Myocyte (in vitro differentiated cells): ENCODE measurements at places on chromosomes 11 and 22.

- DNase-seq: no peak
Measured at GRCh38 chr11:10606536-10607208, 38.2 kb upstream of the LYVE1 start.

- DNase-seq: no peak
Measured at GRCh38 chr22:33329398-33329797, 271.2 kb upstream of the SYN3 start.

DNA sequence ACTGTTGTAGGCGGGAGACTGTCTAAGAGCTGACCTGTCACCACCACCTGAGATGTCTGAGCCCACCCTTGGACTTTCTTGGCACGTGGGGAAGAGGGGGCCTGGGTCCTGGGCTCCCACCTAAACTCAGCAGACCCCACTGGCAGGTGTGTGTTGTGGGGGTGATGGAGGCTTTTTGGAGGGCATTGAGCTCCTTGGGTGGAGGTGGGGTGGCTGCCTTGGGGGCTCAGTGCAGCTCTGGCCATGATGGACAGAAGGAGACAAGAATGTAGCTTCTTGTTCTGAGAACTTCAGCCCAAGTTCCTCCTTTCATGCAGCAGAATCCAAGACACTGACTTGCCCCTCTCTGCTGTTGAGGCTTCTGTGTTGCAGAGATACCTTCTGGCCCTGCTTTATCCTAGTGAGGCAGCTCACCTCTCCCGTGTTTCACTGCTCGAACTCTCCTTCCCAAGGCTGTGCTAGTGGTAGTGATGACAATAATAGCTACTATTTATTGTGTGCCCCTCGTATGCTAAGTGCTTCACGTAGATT lies 116.6 kb upstream of the OR4B1 start:
- DNase-seq: no peak

- DNase-seq: no peak
Measured at GRCh38 chr11:69662021-69662698, 13.0 kb downstream of the LTO1 start.

- no peak for DNase-seq
Measured at GRCh38 chr22:50624347-50625130, 3.4 kb downstream of the ARSA start.

- DNase-seq: no peak
Measured at GRCh38 chr11:6402561-6402981, 12.3 kb downstream of the SMPD1 start.

GRCh38 chr11:18726040-18726439 lies at the start of gene IGSF22:
Gene IGSF22 (minus strand): TSS chr11:18726188. CDS start chr11:18724236, 1,952 bp downstream.
- DNase-seq: peak; percentile 75

DNA sequence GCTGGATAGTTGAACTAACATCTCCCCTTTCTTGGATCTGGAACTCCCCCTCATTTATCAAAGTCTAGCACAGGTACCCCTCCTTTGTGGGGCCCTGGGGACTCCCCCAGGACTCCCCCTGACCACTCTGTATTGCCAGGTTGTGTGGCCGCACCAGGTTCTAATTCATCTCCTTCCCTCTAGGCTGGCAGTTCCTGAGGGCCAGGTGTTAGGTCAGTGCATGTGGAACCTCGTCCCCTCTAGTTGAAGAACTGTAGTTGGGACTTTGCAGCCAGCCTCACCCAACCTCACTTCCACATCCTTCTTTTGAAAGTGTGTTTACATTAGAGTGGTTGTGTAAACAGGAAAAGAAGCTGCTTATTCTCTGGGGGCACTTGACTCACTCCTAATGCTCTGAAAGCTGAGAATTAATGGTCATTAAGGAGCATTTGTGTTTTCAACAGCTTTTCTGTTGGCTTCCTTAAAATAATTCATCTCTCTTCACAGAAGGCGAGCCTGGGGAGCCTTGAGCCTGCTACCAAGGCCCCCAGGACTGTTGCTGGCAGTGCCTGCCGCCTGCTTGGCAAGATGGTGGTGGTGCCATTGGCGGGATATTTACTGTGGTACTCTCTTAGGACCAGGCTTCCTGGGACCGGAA lies 11.8 kb downstream of the UPB1 start:
- DNase-seq: no peak

- DNase-seq: no peak
Measured at GRCh38 chr11:126277322-126277721, 5.6 kb upstream of the TIRAP start.

- DNase-seq: no peak
Measured at GRCh38 chr11:26037716-26038115, 294.2 kb upstream of the ANO3 start.

DNA sequence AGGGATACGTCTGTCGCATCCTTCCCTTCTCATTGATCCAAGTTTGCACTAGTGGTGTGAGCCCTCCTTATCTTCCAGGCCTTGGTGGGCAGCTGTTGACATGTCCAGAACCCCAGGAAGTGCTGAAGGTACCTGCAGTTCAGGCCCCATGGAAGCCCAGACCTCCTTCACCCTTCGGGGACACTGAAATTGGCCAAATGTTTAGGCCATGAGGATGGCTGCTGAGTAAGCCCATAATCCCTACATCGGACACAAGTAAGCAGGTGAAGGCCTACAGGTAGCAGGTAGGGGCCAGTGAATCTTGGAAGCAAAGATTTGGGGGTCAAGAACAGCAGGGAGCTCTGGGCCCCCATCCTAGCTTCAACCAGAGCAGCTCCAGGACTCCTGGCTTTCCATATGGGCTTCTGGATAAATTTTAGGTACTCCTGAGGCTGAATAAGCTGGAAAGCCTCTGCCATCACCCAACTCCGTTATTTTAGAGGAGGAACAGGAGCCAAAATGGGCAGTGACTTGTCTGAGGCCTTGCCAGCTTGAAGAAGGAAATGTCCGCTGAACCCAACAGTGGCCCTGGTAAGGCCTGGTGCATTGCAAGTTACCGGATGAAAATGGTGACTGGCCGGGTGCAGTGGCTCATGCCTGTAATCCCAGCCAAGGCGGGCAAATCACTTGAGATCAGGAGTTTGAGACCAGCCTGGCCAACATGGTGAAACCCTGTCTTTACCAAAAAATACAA lies 45.2 kb downstream of the MORC2 start:
- no peak for DNase-seq

- DNase-seq: no peak
Measured at GRCh38 chr11:115452241-115452640, 52.0 kb downstream of the CADM1 start.
